ENCODE measurements at places on chromosomes 4 and X. TPM values are rescaled to one million over a fixed set of nuclear protein-coding genes. Genes with fewer than 3 reads are reported as not detected.
A peak's percentile ranks its signal among the peaks of the same experiment; 100 is the strongest.

TEX13C gene
- 0.14 TPM for total RNA-seq

- DNase-seq = no peak
These were observed 233.0 kb upstream of the MAD2L1 start for GRCh38 chr4:120299631-120300030.

- peak; percentile 6 for DNase-seq
These were observed 31.0 kb upstream of the FAT4 start for GRCh38 chr4:125283707-125284279.

DNA sequence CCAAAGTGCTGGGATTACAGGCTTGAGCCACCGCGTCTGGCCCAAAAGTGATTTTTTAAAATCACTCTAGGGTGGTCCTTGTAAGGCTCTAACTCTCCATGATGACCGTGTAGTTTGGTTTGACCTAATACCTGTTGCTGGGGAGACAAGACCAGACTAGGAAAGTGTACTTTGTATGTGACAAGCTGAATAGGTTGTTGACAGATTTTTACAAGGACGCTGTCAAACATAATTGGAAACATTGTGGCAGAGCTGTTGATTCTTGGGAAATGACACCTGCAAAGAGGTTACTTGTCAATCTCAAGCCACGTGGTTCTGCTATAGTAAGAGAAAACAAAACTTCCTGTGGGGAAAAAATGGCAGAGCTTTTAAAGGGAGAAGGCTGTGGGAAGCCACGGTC, 802.4 kb upstream of the HS3ST1 start:
- DNase-seq = no peak

All from HT1080 (cell line).